ENCODE measurements at places on chromosomes 12 and 14.

DNA sequence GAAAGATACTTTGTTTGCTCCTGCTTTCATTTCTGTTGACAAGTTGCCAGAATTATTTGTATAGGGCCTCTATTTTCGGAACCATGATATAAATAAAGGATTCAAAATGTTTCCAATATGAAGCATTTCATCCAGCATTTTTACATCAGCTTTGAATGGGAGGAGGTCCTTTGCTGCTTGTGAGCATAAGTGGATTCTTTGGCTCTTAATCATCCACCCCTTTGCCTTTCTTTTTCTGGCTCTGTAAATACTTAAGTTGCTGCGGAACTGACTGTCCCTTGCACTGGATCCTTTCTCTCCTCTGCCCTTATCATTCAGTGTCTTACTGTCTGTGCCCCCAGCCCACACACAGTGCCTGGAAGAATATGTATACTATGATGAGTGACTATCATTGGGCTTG lies 357.3 kb upstream of the RGS6 start:
- H3K36me3 ChIP-seq: no peaks in the 10 kb centered on the region
- H3K4me1 ChIP-seq: peaks cover 30% of the 10 kb centered on the region
- no peak overlapping the region for H3K27ac ChIP-seq
- H3K4me3 ChIP-seq: no peak overlapping the region

- no peak overlapping the region for H3K4me3 ChIP-seq
- no peaks in the 10 kb centered on the region for H3K27me3 ChIP-seq
- H3K36me3 ChIP-seq: no peaks in the 10 kb centered on the region
- no peak overlapping the region for H3K27ac ChIP-seq
These were observed 1353.9 kb downstream of the AACS start for GRCh38 chr12:126419131-126419530.

GRCh38 chr14:81432219-81432661 lies 32.1 kb upstream of the STON2 start:
- no peaks in the 10 kb centered on the region for H3K36me3 ChIP-seq
- no peak overlapping the region for H3K4me3 ChIP-seq
- peaks cover 46% of the 10 kb centered on the region for H3K27me3 ChIP-seq

GRCh38 chr12:31728917-31729640 lies at the start of gene AMN1:
AMN1 (minus strand) TSS chr12:31729021; CDS start chr12:31729008, 13 bp downstream.
- peaks cover 3% of the 10 kb centered on the region for H3K27me3 ChIP-seq
- H3K27ac ChIP-seq: peak within 1 kb of the TSS; percentile 98
- H3K4me1 ChIP-seq: peaks cover 40% of the 10 kb centered on the region
- peak; percentile 99 for DNase-seq
- peak within 1 kb of the TSS; percentile 90 for H3K4me3 ChIP-seq
- H3K36me3 ChIP-seq: peaks cover 30% of the 10 kb centered on the region

GRCh38 chr12:108368089-108368488 lies 29.0 kb upstream of the CMKLR1 start:
- H3K27me3 ChIP-seq: peaks cover 11% of the 10 kb centered on the region
- no peak overlapping the region for H3K27ac ChIP-seq
- H3K4me3 ChIP-seq: no peak overlapping the region
- no peak for DNase-seq
- peaks cover 4% of the 10 kb centered on the region for H3K36me3 ChIP-seq
- H3K4me1 ChIP-seq: peaks cover 13% of the 10 kb centered on the region

GRCh38 chr12:9049520-9050133 lies 60.3 kb downstream of the KLRG1 start:
- H3K27me3 ChIP-seq: no peaks in the 10 kb centered on the region
- no peaks in the 10 kb centered on the region for H3K4me1 ChIP-seq
- no peak overlapping the region for H3K27ac ChIP-seq
- H3K36me3 ChIP-seq: peaks cover 5% of the 10 kb centered on the region
- H3K4me3 ChIP-seq: no peak overlapping the region
